ENCODE measurements at places on chromosomes 1 and 21. TPM values are rescaled to one million over a fixed set of nuclear protein-coding genes. Genes with fewer than 3 reads are reported as not detected.

DNA sequence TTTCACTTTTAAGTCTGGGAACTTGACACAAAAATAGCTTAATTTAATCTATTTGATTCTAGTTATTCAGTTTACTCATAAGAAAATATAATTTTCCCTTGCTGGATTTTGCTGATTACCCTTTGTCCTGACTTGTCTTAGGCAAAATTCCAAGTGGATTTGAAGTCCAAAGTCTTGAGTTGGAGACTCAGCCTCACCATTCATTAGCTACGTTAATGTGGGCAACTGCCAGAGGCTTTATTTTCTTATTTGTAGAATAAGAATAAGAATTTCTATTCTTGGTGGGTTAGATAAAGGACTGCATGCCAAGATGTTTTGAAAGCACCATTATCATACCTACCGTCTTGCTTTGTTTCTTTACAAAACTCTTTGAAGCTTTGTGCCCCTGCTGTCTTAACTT is 22.8 kb upstream of the PAPPA2 start:
- DNase-seq = no peak
- H3K27ac ChIP-seq = no peak overlapping the region
- H3K4me3 ChIP-seq = no peak overlapping the region
- no peaks in the 10 kb centered on the region for H3K36me3 ChIP-seq
- no peaks in the 10 kb centered on the region for H3K27me3 ChIP-seq

CFAP57 gene
- total RNA-seq = 0.20 TPM

NUP210L gene
- 0.04 TPM for total RNA-seq

DNA sequence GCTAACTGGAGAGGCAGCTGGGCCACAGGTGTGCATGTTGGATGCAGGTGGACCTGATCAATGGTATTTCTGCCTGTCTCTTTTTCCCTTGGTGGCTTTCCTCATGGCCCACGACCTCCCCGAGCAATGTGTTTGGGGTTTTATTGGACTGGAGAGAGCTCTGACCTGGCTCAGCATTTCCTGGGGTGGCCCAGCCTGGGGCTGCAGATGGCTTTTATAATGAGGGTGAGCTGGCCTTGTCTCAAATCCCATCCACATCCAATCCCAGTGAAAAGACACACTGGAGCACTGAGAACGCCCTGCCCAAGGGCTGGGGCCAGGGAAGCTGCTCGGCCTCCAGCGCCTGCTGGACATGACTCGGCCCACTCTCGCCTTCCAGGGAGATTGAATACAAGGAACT is 44.1 kb downstream of the SIM2 start:
- H3K27me3 ChIP-seq = no peaks in the 10 kb centered on the region
- peaks cover 20% of the 10 kb centered on the region for H3K4me1 ChIP-seq
- H3K36me3 ChIP-seq = peaks cover 43% of the 10 kb centered on the region
- no peak for DNase-seq
- no peak overlapping the region for H3K4me3 ChIP-seq

- H3K4me3 ChIP-seq = no peak overlapping the region
- H3K27ac ChIP-seq = no peak overlapping the region
- H3K36me3 ChIP-seq = no peaks in the 10 kb centered on the region
- no peak for DNase-seq
- H3K4me1 ChIP-seq = no peaks in the 10 kb centered on the region
Measured at GRCh38 chr1:154910851-154911250, 25.7 kb downstream of the PMVK start.

RBM11 gene
- total RNA-seq = 319 TPM

Data from A673 (cell line).